Inflammatory macrophage (primary cell): ENCODE measurements at places on chromosomes 6 and 20.
A peak's percentile ranks its signal among the peaks of the same experiment; 100 is the strongest.

DNA sequence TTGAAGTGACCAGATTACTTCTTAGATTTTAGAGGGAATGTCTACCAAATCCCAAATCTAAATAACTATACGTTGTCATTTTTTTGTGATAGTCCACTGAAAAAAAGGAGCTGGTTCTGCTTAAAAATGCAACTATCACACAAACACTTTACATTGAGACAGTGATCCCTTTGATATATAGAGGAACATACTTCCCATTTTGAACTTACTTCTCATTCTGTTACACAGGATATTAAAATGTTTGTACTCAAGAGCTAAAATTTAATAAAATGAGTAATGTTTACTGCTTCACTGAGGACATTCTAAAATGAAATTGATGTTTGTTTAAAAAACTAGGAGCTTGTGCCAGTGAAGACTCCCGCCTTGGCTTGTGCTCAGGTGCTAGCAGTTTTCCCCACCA lies 174.1 kb downstream of the CARMIL1 start:
- peak; percentile 54 for DNase-seq

- no peak for DNase-seq
These were observed 74.7 kb downstream of the CD2AP start for GRCh38 chr6:47552319-47552718.

DNA sequence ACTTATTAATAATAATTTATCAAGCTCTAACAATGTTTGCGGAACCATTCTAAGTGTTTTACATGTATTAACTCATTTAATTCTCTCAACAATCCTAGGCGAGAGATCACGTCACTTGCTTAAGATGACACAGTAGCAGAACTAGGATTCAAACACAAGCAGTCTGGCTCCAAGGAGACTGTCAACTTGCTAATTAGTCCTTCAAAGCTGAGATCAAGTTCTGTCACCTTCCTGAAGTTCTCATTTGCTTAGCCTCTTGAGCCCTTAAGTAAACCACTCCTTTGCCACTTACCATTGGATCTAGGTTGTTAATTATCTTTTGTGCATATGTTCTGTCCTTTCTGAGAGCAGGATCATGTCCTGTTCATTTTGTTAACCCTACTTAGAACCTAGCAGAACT lies 14.1 kb downstream of the FKBP5 start:
- DNase-seq: no peak

GRCh38 chr20:9966966-9967365 lies 67.8 kb upstream of the ANKEF1 start:
- no peak for DNase-seq

- DNase-seq: no peak
These were observed 31.8 kb upstream of the ZBP1 start for GRCh38 chr20:57651881-57652605.

DNA sequence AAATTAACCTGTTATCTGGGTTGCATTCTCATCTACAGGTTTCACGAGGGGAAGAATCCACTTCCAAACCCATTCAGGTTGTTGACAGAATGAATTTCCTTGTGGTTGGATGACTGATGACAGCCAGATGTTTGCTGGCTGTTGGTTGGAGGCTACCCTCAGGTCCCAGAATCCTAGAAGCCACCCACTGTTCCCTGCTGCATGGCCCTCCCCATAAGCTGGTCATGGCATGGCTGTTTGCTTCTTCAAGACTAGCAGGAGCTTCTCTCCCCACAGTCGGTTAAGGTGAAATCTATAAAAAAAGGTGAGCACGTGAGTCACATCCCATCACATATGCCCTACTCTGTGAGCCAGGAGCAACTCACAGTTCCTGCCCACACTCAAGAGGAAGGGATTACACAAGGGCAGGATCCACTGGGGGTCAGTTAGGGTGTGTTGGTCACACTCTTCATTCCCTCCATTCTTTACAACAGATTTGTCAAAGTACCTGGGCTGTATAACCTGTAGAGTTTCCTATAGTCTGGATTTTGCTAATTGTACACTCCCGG lies 19.5 kb upstream of the RPS10 start:
- DNase-seq: no peak

DNA sequence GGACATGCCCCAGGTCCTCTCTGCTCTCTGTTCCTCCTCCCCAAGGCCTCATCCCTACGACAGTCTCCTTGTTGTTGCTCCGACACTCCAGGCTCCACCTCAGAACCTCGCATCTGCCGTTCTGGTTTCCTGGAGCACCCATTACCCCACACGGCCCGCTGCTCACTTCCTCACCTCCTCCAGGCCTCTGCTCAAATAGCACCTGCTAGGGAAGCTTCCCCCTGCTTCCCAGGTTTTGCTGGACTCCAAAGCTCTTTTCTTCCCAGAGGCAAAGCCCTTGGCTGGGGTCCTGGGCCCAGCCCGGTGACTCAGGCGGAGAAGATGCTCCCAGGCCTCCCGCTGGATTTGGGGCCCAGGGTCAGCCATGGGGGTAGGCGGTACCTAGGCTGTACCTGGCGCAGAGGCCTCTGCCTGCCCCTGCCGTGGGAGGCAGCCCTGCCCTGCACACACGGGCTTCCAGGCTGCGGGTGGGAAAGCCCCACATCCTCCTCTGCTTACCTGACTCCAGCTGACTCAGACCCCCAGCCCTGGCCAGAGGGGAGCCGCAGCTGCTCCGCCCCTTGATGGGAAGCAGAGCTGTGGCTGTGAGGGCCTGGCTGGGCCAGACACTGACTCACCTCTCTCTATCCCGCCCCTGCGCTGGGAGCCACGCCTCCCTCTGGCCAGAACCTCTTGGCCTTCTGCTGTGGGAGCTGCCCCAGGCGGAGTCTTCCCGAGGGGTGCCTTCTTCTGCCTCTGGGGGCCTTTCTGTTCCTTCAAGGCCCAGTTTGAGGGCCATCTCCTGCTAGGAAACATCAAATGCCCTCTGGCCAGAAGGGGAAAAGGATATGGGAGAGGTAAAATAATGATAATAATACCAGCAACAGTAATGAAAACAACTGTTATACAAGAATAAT lies 130.5 kb downstream of the CEBPB start:
- DNase-seq: peak; percentile 82

DNA sequence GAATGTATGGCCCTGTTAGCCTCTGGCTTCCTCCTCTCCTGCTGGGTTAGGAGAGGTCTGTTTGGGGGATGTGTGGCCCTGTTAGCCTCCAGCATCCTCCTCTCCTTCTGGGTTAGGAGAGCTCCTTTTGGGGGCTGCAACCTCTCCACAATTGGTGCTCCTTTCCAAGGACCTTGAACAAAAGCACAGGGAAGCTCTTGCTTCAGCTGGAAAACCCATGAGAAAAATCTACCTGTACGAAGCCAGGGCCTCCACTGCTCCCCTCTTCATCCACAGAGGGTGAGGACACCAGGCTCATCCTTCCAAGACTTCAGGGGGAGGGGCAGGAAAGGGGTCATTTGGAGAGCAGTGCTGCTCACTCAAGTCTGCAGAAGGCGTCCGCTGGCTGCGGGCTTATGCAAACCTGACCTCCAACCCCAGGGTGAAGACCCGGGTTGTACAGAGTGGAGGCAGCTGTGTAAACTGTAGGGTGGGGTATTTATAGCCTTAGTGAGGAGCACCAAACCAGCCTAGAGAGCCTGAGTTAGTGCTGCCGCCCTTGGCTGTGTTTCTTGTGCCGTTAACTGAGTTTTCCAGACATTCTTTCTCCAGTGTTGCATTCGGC lies 62.1 kb downstream of the SLC24A3 start:
- no peak for DNase-seq

- no peak for DNase-seq
These were observed 89.4 kb upstream of the PAK5 start for GRCh38 chr20:9928281-9928737.

DNA sequence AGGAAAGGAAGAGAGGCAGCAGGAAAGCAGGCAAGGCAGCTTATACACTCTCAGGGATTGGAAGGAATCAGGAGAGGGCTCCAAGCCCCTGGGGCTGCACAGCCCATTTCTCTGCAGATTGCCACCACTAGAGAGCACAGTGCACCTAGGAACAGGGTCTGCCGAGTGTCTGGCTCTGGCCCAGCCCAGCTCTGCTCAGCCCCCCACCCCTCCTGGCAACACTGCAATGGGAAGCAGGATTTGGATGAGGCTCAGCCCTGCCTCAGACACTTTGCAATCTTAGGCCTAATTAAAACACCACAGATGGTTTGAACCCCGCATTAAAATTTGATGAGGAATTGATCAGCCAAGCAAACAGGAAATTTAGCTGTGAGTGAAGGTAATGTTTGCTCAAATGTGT lies 252.7 kb downstream of the DHX35 start:
- no peak for DNase-seq

DNA sequence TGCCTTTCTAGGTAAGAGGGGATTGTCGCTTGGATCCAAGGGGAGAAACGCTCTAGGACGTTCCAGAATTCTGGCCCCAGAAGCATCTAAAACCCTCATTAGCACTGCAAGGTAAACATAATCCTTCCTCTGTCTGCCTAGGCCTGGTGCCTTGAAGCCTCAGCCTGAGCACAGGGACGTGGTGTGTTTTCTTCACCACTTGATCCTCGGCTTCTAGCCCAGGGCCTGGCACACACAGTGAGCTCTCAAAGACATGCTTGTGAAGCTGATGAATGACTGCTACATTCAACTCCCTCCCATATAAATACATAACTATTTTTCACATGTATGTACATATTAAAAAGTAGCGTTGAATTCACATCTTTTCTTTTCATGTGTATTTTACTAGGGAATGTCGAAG lies 100.3 kb downstream of the ISM1 start:
- DNase-seq: no peak

- no peak for DNase-seq
These were observed 47.9 kb downstream of the DEK start for GRCh38 chr6:18216411-18216810.

DNA sequence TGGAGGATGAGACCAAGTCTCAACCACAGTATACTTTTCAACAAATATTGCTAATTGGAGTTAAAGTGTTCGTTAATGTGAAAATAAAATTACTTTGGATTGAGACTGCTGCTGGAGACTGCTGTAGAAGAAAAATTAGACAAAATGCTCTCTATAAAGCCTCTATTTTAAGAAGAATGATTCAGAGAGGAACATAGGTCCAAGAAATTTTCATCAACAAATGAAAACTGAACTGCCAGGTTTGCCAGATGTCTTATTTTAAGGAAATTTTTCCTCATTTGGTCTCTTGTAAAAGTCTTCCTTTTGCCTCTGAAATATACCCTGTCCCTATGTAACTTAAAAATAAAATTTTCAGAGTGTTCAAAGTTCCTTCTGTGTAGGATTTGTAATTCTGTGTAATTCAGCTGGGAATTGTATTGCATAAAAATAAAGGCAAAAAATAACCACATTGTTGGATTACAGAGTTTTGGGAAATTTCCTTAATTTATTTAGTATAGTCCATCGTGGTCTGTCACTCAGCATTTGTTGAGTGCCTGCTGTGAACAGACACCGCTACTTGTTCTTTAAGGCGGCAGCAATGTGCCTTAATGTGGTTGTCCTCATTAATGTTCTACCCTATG lies 27.4 kb downstream of the ANKS1A start:
- DNase-seq: no peak

GRCh38 chr6:148890096-148890495 lies 143.3 kb downstream of the UST start:
- no peak for DNase-seq

DNA sequence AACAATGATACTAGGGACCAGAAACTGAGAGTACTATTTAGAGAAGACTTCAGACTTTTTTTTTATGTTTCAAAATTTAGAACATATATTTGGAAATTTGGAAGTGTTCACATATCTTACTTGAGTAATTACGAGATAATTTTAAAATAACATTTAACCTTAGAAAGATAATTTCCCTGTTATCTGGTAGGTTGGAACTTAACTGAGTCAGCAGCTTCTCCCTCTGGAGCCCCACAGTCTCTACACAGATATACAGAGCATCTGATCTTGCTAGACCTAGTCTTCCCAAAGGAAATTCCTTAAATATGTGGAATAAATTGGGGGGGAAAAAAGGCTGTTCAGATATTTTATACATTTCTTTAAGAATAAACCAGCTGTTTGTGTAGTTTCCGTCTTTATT lies 48.6 kb downstream of the TSPYL4 start:
- no peak for DNase-seq

GRCh38 chr6:92147246-92147645 lies 1272.1 kb downstream of the EPHA7 start:
- peak; percentile 17 for DNase-seq

- DNase-seq: no peak
These were observed 9.5 kb downstream of the FAM209B start for GRCh38 chr20:56542489-56543030.

DNA sequence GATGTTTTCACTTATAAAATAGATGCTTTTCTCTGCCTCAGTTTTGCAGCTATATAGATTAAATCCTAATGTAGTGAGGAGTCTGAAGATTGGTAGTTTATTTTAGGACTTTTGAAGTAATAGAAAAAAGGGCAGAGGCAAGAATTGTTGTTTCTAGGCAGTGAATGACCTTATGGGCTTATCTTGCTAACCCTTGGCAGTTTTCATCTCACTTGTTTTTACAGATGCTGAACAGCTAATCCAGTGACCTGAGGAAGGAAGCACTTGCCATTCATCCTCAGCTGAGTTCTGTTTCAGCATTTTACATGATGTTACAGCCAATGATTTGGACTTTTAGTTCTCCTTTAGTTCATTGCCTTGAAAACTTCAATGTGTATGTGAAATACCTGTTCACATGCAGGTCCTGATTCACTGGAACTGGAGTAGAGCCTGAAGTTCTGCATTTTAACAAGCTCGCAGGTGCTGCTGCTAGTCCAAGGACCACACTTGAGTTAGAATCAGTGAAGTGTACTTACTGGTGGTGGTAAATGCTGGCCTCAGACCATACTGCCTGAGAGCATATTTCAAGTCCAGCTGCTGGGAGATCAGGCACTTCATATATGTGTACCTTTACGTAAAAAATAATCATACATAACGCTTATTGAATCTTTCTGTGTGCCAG lies 86.9 kb downstream of the TULP4 start:
- DNase-seq: no peak

DNA sequence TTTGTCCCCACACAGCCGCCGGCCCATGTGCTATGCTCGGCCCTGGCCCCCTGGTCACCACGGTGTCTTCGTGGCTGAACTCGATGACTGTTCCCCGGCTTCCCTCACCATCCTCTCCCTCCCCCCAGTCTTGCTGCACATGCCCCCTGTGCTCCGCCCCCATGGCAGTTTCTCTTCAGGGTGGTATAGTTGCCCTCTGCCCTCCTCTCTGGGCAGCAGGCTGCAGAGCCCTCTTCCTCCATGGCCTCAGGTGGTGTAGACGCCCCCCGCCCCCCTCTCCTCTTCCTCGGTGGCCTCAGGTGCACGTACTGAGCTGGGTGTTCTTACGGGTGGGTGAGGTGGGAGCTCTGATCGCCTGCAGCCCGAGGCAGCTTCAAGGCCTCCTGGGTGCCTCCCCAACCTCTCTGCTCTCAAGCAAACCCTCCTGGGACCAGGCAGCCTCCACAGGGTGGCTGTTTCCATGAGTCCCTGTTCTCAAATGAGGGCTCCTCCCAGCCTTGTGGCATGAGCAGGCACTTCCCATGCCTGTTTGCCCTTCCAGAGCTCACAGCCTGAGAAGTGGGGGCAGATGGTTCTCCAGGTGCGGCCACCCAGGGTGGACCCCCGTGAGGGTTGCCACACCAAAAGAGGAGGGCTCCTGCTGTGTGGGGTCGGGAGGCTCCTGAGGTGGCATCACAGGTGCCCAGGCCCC lies 24.8 kb downstream of the COL20A1 start:
- no peak for DNase-seq

GRCh38 chr20:58753922-58754551 lies 61.4 kb downstream of the NPEPL1 start:
- DNase-seq: no peak
